ENCODE measurements at places on chromosomes 3 and 15.

- DNase-seq: no peak
These were observed 17.1 kb downstream of the GBE1 start for GRCh38 chr3:81744366-81744765.

DNA sequence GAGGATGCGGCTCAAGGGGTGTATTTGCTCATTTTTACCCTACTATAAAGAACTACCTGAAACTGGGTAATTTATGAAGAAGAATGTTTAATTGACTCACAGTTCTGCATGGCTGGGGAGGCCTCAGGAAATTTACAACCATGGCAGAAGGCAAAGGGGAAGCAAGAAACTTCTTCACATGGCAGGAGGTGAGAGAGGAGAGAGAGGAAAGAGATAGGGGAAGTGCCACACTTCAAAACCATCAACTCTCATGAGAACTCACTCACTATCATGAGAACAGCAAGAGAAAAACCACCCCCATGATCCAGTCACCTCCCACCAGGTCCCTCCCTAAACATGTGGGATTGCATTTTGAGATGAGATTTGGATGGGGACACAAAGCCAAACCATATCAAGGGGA is 192.7 kb downstream of the DIPK2A start:
- DNase-seq: no peak

GRCh38 chr15:75577401-75578172 is 1.5 kb downstream of the PTPN9 start:
- no peak for DNase-seq

- no peak for DNase-seq
These were observed 120.7 kb downstream of the CMSS1 start for GRCh38 chr3:99938270-99938911.

Measured in NCI-H1694 (cell line).